CD4-positive, alpha-beta T cell treated with Interleukin-12 subunit alpha and Interleukin-12 subunit beta, for 1 hour (primary cell): ENCODE measurements at places on chromosomes 4 and X.
A peak's percentile ranks its signal among the peaks of the same experiment; 100 is the strongest.

GRCh38 chrX:17788956-17789562, 51.8 kb downstream of the SCML1 start:
- no peak for DNase-seq

DNA sequence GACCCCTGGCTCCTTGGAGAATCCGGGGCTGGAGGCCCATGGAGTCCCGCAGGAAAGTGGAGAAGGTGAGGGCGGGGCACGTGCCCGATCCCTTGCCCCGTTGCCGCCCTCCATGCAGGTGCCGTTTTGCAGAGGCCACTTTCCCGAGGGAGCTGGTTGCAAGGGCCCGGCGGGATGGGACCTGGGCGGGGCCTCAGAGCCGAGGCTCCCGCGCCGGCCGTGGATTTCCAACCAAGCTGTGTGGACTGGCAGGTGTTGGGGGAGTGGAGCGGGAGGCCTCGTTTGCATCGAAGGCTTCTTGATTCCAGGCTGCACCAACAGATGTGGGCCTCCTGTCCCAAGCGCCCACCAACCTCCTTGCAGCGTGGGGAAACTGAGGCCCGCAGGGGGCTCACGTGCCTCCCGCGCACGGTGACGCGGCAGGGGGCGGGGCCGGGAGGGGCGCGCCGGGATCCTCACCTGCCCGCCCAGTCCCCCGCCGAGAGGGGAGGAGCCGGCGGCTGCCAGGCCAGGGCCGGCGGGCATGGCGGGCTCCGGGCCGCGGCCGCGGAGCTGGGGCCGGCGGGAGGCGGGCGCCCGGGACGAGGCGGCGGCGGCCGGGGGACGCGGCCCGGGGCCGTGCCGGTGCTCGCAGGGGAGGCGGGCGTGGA, 24.9 kb downstream of the SH3BP2 start:
- no peak for DNase-seq

DNA sequence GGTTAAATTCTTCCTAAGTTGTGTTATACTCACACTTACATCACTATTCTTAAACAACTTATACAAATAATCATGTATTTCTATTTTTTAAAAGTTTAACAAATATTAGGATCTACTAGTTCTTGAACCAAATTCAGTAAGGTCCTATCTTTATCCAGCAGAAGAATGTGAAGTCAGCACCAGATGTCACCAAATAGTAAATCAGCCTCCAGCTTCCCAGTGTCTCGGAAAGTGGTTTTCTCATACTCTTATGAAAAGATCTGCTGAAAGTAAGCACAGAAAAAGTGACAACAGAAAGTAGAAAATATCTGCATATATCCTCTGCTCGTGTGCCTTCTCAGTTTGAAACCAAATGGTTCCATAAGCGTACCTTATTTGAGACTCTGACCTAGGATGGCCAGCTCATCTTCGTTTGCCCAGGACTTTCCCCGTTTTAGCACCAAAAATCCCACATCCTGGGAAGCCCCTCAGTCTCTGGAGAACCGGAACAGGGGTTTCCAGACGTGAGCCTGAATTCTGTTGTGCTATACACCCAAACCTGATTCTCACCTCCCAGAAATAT, 98.0 kb upstream of the DCLK2 start:
- no peak for DNase-seq

DNA sequence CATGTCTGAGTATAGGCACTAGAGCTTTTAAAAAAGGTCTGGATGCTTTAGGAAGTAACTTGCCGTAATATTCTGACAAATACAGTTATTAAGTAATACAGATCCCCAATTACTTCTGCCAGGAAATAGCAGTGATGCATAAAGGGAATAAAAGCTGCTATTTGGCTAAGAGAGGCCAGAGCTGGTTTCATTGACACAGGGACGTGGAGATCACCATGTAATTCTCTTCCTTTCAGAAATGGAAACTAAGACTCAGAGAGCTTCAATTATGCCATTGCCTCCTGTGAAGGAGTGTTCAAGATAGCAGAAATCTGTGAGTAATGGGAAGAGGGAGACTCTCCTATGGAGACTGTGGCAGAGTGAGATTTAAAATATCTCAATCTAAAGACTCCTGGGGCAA, 238.1 kb downstream of the SLITRK2 start:
- no peak for DNase-seq

DNA sequence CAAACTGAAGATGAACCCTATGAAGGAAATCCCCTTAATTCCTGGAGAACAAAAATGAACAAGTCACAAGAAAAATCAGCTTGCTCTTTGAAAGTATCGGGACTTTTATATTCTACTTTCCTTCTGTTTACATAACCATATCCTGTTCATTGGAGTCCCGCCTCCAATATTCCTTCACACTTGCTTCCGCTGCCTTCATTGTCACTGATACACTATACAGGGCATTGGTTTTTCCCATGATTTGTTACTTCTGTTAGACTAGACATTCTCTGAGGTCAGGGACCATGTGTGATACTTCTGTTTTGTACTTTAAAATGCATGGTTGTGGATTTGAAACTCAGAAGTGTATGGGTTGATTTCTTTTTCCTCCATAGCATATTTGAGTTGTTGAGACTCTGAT, 18.8 kb downstream of the MCUB start:
- DNase-seq: no peak

GRCh38 chr4:13615161-13615560, 12.4 kb downstream of the BOD1L1 start:
- no peak for DNase-seq

GRCh38 chr4:146073517-146073916, 102.0 kb upstream of the LSM6 start:
- no peak for DNase-seq

- DNase-seq: peak; percentile 7
Observed at GRCh38 chr4:38075370-38076152, 115.4 kb downstream of the PTTG2 start.

GRCh38 chrX:107204068-107204605, 2.1 kb downstream of the NUP62CL start:
- no peak for DNase-seq

GRCh38 chr4:5036239-5036638, 15.0 kb upstream of the STK32B start:
- DNase-seq: no peak

DNA sequence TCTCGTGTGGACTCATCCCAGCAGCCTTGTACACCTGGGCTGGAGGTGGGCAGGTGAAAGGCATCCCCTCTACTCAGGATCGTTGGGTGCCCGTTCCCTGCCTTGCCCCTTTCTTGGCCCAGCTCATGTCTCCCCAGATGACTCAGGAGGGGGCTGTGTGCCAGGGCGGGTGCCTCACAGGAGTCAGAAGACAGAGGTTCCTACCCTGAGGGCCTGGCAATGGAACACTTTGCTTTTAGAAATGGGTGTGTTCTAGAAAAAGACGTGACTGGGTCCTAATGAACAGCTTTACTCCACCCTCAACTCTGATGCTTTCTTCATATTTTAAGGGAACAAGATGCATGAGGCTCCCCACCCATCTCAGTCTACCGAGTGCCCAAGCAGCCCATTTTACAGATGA, 22.5 kb upstream of the TRIM2 start:
- no peak for DNase-seq

- DNase-seq: no peak
Observed at GRCh38 chrX:130228871-130229270, 39.8 kb downstream of the ZNF280C start.

DNA sequence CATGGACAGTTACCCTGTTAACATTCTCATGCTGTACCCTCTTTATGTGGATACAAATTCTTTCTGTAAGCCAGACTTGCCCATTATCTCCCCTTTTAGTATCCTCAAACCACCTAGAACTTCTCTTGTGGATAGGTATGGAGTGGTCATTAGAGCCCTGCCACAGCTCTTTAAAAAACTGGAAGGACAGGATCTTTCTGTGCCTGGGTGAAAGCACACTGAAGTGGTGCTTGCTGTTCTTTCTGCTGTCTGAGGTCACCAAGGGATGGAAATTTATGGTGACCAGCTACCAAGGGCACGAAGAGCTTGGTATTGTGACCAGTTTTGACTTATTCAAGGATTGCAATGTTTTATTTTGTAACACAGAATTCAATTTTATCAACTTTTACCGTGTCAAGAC, 344.2 kb downstream of the CBLL2 start:
- no peak for DNase-seq

- DNase-seq: no peak
Observed at GRCh38 chrX:34584781-34585180, 72.3 kb downstream of the TMEM47 start.

GRCh38 chr4:107333518-107333917, 297.4 kb upstream of the DKK2 start:
- DNase-seq: no peak

GRCh38 chrX:105299286-105299685, 78.8 kb upstream of the TEX13A start:
- no peak for DNase-seq

DNA sequence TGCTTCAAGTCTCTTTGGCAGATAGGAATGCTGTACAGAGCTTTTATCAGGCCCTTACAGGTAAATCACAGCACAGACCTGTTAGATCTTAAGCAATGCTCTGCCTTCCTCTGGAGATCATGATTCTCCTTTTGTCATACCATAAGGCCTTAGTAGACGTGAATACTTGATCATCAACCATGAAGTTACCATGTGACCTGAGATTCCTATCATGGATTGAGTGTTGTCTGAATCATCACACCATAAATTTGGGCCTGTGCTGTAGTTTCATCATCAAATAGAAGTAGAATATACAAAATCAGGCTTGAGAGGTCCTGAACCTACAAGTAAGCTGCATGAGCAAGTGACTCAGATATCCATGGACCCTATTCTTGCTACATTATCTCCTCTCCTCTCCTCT, 466.8 kb upstream of the INTU start:
- DNase-seq: no peak

DNA sequence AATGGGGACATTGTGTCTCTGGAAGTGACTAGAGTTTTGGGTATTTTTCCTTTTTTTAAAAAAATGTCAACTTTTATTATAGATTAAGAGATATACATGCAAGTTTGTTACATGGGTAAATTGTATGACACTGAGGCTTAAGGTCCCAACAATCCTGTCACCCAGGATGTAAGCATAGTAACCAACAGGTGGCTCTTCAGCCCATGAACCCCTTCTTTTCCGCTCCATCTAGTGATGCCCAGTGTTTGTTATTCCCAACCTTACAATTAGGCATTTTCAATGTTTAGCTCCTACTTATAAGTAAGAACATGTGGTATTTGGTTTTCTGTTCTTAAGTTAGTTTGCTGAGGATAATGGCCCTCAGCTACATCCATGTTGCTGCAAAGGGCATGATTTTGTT, 102.7 kb downstream of the GRID2 start:
- DNase-seq: no peak

GRCh38 chr4:183596067-183596757, 62.8 kb downstream of the RWDD4 start:
- DNase-seq: no peak

DNA sequence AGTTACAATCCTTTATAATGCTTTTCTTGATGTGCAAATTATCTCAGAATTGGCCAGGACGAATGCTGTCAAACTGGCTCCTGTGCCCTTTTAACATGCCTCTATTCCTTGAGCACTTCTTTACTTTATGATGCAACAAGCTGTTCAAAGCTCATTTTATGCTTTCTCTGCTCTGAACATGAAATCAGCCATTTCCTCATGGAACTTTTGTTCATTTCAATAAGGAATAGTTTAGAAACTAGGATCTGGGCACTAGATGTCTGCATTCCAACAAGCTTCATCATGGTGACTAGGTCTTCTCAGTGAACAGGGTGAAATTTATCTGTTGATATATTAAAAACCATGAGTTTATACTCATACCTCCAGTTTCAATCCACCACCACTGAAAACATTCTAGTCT, 87.3 kb upstream of the TEX13A start:
- no peak for DNase-seq

DNA sequence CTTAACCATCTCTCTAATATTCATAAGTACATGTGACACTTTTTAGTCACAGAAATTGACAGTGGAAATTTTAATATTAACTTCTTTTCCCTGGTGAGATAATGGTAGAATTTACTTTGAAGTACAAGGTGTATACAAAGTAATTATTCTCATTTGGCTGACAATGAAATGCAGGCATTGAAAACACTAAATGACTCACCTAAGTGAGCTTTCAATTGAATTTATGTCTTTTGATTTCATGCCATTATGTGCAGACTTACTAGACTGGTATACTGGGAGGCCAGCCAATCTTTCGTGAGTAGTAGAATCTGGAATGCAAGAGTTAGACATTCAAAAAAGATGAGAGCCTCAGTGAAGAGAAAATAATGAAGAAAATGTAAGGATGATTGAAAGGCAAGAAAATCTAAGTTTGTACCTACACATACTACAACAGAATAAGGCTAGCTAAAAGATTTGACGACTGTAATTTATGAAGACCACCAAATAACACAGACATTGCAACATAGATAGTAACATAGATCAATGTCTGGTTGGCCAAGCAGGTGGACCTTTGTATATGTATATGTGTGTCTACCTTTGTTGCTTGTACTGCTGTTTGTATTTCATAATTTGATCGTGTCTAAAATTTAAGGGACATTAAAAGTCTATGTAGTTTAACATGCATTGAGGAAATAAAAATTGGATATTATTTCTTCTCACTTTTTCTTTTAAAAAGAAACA, 459.7 kb downstream of the IL15 start:
- DNase-seq: no peak

DNA sequence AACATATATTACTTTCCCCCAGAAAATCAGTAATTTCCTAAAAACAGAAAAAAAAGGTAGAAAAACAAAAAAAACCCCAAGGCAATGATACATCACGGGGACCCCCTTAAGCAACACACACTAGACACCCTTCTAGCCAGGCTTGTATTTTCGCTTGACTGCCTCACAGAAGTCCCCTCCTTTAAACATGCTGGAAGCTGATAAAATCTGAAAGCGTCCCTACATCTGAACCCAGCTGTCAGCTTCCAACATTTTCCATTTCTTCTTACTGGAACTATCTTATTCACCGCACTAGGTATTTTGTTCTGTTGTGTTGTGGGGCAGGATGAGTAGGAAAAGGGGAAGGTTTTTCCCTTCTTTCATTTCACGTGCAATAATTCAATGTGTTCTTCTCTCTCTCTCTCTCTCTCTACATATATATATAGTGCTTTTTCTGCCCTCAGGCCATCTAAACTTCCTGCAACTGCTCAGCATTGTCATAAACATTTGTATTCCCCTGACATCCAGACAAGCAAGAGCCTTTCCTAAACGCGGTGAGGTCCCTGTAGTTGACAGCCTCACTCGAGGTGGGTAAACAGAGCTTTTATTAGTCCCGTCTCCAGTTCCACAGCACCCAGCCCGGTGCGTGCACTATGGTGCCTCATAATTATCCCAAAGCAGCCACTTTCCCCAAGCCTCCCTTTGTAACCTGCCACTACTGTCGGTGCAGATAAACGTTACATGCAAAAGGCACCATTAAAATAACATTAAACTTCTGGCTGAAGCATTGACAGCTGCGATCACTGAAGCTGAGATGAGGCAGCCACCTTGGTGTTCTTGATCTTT, 82.5 kb downstream of the GATB start:
- no peak for DNase-seq

DNA sequence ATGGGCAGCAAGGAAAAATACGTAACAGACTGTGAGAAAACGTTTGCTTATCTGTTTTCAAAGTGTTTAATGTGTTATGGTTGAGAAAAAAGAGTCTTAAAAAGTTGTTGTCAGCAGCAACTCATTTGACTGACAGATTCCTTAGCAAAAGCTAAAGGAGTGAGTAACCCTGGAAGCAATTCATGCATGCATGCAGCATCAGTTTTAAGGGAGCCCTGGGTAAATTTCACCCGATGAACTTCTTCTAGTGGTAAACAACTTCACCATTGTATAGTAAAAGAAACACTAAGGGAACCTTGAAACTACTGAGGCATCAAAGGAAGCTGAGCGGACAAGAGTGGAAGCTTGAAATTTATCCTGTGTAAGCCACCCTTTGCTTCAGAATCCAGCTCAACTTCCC, 583.2 kb upstream of the INTU start:
- no peak for DNase-seq

- DNase-seq: no peak
Observed at GRCh38 chr4:158678767-158679166, 6.7 kb downstream of the ETFDH start.
